ENCODE measurements at places on chromosomes 1 and 21.

DNA sequence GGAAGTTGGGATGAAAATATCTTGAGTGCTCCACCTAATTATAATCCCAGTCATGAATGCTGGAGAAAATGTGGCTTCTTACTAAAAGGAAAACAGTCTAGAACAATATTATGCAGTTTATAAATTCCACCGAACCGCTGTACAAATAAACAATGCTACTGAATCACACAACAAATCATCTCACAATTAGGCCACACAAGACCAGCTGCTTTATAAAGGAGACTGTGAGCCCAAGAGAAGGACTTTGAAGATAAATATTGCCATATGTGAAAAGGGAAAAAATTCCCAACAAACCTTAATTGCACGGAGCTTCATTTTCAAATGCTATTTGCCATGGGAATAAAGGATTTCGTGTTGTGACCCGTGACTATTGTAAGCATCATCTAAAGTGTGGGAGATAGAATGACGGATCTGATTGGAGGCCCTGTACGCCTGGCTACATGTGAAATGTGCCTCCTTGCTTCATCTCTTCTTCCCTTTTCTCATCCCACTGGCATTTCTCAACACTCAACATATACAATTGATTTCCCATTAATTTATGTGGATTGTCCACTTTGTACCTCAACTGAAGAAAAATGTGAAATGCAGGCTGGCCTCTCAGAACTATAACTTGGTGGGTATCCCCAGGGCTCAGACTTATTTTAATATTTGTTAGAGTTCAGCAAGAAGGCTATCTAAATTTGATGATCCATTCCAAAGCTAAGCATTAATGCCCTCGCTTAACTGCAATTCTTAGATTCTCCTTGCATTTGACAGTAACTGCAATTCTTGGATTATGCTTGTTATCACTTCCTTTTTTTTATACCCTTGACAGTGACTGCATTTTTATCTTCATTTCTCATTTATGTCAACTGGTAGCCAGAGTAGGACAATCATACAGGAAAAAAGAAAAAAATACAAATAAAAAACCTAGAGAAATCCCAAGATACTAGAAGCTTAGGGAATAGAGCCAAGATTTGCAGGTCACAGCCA is 122.3 kb downstream of the TGFB2 start:
- DNase-seq: no peak

GRCh38 chr1:26861889-26862378 is 1.0 kb upstream of the SFN start:
- no peak for DNase-seq

DNA sequence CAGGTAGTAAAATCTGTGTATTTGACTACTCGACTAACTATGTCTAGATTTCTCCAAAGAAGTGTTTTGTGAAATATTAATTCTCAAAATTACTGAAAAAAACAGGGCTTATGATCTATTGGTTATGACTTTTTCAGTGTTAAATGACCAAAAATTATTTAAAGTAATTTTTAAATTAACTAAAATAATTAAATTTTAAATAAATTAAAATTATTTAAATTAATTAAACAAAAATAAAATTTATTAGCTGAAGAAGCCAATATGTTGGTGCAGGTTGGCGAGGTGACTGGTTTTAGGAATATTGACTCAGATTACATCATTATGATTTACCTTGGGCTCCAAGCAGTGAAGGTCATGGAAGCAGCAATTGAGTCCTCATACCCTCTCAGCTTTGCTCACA is 483.2 kb downstream of the PTPRC start:
- DNase-seq: no peak

- DNase-seq: no peak
Measured at GRCh38 chr1:243798726-243799125, 51.3 kb downstream of the AKT3 start.

DNA sequence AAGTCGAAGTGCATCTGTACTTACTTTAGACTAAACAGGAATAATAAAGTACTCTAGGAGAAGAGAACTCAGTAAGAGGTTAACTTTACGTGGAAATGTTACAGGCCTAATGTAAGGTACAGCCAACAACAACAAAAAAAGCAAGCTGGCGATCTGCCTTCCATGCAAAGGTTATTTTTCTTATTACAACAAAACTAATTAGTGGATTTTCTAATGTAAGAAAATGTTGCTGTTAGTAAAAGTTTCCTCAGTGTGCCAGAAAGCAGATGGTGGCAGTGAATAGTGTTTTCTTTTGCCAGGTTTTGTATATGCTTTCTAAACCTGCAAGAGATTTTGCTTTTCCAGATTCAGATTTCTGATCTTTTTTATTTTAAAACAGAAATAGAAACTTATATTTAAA is 179.2 kb downstream of the NFIA start:
- no peak for DNase-seq

- no peak for DNase-seq
Measured at GRCh38 chr1:13892198-13892597, 192.2 kb downstream of the PRDM2 start.

DNA sequence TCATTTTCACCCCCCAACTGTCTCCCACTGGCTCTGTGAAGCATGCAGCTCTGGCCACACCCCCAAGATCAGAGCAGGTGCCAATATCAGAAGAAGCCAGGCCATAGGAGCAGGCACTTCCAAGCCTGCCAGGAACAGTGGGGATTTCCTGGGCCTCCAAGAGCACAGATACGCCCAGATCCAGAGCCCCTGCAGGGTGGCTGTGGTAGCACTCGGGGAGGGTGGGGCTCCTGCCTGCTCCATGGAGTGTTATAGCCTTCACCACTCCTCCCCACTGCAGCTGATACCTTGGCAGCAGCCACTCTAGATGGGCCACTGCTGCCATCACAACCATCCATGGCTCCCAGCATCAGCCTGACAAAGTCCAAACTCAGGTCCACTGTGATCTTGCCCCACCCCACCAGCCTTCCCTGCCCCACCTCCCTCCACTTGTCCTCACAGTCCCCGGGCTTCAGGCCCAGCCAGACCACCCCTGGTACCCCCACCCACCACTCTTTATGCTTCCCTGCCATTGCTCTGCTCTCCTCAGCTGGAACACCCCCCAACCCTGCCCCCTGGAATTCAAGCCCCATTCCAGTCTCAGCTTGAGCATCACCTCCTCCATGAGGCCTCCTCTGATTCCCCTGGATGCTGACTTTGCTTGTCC is 448.3 kb downstream of the MATN1 start:
- no peak for DNase-seq

DNA sequence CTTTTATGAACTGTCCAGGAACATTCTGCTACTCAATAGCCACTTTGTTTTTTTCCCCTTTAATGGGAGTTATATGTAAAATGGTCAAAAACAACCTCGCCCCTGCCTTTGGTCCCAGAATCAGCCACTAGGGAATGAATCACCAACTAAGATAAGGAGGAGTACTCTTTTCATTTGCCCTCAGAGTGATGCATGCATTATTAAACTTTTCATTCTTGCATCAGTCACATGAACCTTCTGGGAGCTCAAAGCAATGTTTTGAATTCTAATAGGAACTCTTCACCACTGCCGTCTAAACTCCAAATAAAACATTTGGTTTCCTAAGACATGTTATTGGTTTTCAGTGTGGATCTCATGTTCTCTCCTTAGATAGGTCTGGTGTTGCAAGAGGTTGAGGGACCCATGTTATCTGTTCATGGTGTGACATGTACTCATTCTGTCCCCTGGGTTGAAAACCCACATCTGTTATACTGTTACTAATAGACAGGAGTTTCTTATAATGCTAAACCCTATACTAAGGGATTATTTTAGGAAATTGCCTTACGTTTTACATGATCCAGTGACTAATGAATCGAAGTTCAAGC is 17.8 kb upstream of the HSD17B7 start:
- DNase-seq: peak; percentile 75

- DNase-seq: no peak
Measured at GRCh38 chr1:23168079-23168444, 594 bp downstream of the LUZP1 start.

- DNase-seq: no peak
Measured at GRCh38 chr1:214632091-214632490, 29.1 kb downstream of the CENPF start.

DNA sequence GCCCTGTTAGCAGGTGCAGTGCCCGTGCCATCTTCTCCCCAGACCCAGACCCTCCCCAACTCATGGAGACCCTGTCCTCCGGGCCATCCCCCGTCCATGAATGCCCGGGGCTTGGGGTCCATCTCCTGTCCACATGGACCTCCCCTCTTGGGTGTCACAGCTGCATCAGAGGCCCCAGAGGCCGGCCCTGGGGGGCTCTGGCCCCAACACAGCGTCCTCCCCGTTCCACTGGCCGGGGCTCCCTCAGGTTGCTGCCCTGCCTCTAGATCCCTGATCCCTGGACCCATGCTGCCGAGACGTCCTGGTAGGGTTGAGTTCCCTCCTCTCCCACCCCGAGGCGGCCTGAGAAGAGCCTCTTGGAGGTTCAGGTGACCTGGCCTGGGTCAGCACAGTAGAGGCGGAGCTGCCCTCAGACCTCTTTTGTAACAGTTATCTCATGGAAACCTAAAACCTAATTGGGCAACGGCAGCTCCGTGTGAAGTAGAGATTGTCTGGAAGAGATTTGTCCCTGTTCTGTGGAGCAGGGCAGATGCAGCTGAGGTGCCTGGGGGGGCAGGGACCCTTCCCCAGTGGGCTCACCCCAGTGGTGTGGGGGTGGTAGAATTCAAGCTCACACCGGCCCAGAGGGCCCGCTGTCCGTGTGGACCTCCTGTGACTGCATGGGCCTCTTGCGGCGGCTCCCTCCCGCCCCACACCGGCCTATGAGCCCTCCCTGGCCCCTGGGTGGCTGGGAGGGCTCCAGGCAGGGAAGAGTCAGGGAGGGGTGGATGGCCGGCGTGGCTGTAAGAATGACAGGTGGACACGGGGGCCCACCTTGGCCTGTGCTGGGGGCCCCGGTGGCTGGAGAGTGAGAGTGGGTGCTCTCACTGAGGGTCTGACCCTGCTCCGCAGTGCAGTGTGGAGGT is 56.1 kb downstream of the SKI start:
- no peak for DNase-seq

DNA sequence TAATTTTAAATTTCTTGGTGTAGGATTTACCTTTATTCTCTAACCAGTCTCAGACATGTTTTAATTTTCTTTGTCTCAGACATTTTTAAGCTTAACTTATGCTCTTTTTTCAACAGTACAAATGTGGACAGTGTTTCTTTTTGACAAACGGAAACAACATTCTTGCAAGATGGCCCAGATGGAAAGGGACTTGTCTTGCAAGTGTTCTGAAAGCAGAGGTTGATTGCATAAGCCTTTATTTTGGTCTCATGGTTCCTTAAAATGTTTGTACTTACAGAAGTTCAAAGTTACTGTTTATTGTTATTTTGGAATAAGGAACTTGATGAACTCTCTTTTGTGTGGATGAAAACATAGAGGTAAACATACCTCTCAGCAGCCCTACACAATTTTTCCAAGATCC is 22.9 kb downstream of the SMAP2 start:
- DNase-seq: no peak

DNA sequence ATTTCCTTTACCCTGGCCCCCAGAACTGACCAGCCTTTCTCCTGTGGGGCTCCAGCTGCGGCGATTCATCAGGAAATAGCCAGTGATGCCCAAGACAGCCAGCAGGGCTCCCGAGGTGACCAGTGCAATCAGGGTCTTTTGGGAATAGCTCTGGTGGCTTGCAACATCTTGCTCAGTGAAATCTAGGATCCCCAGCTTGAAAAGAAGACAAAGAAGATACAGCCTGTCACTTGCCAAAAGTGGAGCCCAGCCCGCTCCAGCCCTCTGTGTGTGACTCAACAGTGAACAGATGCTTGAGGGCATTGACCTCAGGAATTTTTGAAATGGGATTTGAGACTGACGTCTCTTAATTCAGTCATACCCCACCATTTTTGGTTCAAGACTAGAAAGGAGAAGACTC is 22.3 kb downstream of the CD34 start:
- DNase-seq: no peak

- DNase-seq: peak; percentile 89
Measured at GRCh38 chr1:70458131-70458530, 47.1 kb downstream of the CTH start.

DNA sequence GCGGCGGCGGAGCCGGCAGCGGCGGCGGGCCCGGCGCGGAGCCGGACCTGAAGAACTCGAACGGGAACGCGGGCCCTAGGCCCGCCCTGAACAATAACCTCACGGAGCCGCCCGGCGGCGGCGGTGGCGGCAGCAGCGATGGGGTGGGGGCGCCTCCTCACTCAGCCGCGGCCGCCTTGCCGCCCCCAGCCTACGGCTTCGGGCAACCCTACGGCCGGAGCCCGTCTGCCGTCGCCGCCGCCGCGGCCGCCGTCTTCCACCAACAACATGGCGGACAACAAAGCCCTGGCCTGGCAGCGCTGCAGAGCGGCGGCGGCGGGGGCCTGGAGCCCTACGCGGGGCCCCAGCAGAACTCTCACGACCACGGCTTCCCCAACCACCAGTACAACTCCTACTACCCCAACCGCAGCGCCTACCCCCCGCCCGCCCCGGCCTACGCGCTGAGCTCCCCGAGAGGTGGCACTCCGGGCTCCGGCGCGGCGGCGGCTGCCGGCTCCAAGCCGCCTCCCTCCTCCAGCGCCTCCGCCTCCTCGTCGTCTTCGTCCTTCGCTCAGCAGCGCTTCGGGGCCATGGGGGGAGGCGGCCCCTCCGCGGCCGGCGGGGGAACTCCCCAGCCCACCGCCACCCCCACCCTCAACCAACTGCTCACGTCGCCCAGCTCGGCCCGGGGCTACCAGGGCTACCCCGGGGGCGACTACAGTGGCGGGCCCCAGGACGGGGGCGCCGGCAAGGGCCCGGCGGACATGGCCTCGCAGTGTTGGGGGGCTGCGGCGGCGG is 1.0 kb downstream of the ARID1A start:
- no peak for DNase-seq

- no peak for DNase-seq
Measured at GRCh38 chr1:30896905-30897304, 11.7 kb downstream of the SDC3 start.

- DNase-seq: no peak
Measured at GRCh38 chr1:197838836-197839235, 63.6 kb upstream of the DENND1B start.

- no peak for DNase-seq
Measured at GRCh38 chr1:67572594-67573221, 112.3 kb upstream of the GADD45A start.

- no peak for DNase-seq
Measured at GRCh38 chr1:206059355-206059915, 6.5 kb downstream of the RHEX start.

GRCh38 chr1:182227864-182228547 is 163.6 kb downstream of the GLUL start:
- DNase-seq: no peak

DNA sequence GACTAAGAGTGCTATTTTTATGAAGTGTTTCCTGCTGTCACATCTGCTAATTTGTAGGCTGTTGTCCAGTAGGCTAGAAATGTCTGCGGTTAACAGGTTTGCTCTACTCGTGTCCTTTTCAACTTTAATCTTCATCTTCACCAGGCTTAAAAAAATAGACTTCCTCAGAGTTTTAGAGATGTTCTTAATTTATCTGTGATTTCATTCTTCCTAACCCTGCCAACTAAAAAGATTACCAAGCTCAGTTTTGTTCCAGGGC is 66.8 kb downstream of the SASS6 start:
- DNase-seq: no peak

All from foreskin melanocyte (primary cell).